ENCODE measurements at places on chromosomes 1 and 21. TPM values are rescaled to one million over a fixed set of nuclear protein-coding genes. Genes with fewer than 3 reads are reported as not detected.

DNA sequence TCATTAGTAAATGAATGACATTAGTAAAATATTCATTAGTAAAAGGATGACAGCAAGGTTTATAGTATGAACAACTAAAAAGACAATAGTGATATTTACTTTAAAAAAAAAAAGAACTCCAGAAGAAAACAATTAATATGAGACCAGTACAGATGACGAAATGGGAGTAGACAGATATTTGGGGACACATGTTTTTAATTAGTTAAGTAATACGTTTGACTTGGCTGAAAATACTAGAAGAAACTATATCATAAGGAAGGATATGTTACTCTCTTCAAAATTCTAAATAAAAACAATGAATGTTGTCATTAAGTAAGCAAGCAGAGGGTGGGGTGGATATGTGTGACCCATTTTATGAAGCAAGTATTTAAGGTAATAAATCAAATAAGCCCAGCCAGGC, 61.9 kb downstream of the GPATCH2 start:
- DNase-seq = no peak

CSF3R gene
- not detected for total RNA-seq

GRCh38 chr1:117842408-117843170, 86.8 kb downstream of the GDAP2 start:
- peak; percentile 23 for DNase-seq

GRCh38 chr21:41758550-41758949, 8.3 kb downstream of the RIPK4 start:
- DNase-seq = no peak

HMCN1 gene
- 37.6 TPM for total RNA-seq

TMPRSS15 gene
- total RNA-seq = not detected

DNA sequence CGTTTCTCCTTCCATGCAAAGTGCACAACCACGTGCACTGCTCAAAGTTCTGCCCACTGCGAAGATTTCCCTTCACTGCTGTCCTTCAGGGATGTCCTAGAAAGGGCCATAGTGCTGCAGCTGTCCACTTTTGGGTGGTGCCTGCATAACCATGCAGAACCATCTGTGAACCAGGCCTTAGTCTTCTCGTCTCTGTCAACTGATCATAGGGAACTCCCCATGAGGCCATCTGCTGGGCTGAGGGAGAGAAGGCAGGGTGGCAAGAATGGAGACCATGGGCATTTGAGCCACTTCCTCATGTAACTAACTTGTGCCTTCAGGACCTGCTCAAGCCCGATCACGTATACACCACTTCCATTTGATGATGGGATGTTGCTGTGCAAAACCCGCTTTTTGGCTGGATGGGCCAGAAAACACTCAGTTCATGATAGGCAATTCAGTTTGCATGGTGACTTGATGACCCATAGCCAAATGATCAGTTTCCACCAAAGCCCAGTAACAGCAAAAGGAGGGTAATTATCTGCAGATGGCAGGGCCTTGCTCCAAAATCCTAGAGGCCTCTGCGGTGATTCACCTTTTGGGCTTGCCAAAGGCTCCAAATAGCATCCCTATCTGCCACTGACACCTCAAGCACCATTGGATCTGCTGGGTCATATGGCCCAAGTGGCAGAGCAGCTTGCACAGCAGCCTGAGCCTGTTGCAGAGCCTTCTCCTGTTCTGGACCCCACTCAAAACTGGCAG, 9.5 kb downstream of the ST6GALNAC5 start:
- no peak for DNase-seq

LENEP gene
- not detected for total RNA-seq

GRCh38 chr1:97270508-97271307, 549.1 kb downstream of the PTBP2 start:
- no peak for DNase-seq

- no peak for DNase-seq
These were observed 119.4 kb downstream of the AKT3 start for GRCh38 chr1:243730487-243731150.

DNA sequence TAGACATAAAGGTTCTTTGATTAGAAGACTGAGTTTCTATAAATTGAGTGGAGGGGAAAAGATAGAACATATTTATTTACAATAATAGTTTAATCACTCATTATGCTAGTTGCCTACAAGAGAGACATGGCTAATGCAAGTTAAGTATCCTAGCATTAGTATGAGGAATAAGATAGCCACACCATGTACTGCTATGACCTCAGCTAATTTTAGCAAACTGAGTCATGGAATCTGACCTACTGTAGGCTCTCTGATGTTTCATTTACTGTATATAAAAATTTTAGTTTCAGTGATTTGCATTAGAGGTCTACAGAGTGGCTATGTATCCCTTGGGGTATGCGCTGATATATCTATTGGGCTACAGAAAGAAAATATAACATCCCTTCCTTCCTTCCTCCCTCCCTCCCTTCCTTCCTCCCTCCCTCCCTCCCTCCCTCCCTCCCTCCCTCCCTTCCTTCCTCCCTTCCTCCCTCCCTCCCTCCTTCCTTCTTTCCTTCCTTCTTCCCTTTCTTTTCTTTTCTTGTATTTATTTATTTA, 5.8 kb downstream of the AGL start:
- no peak for DNase-seq

- DNase-seq = peak; percentile 58
These were observed 376 bp downstream of the SF3A3 start for GRCh38 chr1:37989361-37989930.

DNA sequence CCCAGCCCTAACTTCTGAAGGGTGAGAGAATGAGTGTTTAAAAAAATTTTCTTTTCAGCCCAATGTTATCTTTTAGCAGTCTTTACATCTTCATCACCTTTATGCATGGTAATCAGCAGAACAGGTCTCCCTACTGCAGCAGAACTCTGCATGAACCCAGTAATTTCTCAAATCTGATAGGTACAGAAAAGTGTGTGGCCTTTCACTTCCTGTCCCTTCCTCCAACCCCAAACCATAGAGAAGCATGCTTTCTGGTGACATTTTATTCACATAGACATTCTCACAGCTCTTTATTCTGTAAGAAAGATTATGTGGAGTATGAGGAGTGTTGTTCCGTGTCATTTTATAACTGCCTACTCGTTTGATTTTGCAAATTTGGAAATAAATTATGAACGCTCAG, 68.6 kb downstream of the RPAP2 start:
- DNase-seq = no peak

AGO4 gene
- 17.1 TPM for total RNA-seq

ZBTB18 gene
- 51.7 TPM for total RNA-seq

- DNase-seq = peak; percentile 18
These were observed 59.3 kb downstream of the AK4 start for GRCh38 chr1:65207317-65207716.

- no peak for DNase-seq
These were observed 2.8 kb downstream of the VPS72 start for GRCh38 chr1:151187205-151187604.

DNA sequence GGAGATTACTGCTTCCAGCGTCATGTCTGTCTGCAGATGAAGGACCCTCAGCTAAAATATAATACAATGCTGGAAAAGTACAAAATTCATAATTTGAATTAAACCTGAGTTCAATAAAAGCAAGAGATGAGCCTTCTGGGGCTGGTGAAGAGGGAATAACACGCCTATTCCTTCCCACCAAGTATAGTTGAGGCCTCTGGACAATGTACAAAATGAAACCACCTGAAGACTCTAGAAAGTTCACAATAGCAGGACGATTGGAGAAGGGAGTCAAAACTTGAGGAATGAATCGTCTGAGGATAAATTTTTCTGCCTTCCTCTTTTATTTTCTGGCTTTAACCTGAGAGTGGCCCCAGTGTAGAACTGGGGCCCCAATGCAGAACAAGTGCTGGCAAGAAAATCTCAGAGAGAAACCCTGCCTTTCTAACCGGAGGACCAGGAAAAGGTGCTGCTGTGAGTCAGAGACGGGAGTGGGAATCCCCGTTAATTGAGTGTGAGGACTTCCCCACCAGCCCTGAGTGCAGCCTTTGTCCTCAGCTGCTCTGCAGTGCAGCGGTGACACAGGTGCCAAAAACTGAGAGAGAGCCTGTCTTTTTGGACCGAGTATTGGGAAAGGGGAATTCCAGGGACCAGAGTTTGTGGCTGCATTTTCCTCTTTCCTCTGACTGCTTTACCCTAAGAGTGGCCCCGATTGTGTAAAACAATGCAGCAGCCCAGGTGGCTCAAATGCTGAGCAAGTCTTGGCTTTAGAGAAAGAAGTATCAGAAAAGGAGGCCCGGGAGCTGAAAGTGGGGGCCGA, 264.9 kb downstream of the DYRK1A start:
- no peak for DNase-seq

KCNE2 gene
- total RNA-seq = not detected

DNA sequence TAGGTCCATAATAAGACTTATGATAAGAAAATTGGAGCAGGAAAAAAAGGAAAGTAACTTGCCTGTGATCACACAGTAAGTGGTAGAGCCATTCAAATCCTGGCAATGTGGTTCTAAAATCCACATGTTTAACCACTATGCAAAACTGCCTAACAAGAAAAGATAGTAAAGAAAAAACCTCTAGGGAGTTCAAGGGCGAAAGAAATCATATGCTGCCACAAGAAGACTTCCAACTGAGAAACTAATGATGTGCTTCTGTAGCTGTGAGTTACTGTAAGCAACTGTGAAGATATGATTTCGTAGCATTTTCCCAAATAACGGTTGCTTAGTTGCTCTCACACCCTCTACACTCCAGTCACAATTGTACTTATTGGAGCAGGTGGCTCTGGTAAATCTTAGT, 20.9 kb upstream of the LYPLAL1 start:
- no peak for DNase-seq

MLLT11 gene
- total RNA-seq = 15.7 TPM

DNA sequence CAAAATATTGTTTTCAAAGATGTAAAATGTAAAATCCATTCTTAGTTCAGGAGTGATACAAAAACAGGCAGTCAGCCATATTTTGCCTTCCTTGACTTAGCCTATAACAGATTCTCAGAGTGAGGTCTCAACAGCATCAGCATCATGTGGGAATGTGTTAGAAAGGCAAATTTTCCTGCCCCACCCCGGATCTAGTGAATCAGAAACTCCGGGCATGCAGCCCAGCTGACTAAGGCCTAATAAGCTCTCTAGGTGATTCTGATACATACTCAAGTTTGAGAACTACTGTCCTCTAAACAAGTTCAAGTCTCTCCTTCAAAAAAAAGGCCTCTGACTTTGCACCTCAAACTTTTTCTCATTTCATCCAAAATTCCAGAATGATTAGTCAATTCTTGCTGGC, 46.9 kb upstream of the PRRC2C start:
- DNase-seq = no peak

DNA sequence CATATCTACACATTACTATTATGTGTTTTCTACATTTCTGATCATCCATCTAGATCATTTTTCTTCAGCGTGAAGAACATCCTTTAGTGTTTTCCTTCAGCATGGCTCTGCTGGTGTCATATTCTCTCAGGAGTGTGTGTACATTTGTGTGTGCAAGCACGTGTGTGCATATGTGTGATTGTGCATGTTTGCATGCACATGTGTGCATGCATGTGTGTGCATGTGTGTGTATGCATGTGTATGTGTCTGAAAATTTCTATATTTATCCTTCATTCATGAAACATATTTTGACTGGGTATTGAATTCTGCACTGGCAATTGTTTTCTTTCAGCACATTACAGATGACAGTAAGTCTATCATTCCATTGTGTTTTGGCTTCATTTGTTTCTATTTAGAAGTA, 74.6 kb downstream of the FHAD1 start:
- no peak for DNase-seq

DNA sequence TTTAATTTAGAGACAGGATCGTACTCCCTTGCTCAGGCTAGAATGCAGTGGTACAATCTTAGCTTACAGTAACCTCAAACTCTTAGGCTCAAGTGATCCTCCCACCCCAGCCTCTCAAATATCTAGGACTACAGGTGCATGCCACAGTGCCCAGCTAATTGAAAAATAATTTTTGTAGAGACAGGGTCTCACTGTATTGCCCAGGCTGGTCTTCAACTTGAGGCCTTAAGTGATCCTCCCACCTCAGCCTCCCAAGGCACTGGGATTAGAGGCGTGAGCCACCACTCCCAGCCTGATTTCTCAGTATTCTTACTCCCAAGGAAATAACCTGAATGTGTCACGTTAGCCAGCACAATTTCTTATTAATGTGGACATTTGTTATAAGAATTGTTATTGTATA, 9.8 kb downstream of the RLF start:
- no peak for DNase-seq

GRCh38 chr1:24961961-24962861, 32.1 kb upstream of the RUNX3 start:
- no peak for DNase-seq

TACSTD2 gene
- not detected for total RNA-seq

- no peak for DNase-seq
These were observed 82.3 kb downstream of the LTN1 start for GRCh38 chr21:28910280-28910887.

GRCh38 chr1:46687093-46687659, 15.5 kb downstream of the TEX38 start:
- DNase-seq = no peak

DNA sequence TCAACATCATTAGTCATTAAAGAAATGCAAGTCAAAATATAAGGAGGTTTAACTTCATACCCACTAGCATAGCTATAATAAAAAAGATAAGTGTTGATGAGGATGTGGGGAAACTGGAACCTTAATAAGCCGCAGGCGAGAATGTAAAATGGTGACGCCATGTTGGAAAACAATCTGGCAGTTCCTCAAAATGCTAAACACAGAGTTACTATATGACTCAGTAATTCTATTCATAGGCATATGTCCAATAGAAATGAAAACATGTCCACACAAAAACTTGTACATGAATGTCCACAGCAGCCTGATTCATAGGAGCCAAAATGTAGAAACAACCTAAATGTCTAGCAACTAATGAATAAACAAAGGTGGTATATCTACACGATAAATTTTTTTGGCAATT, 23.2 kb downstream of the DDX59 start:
- no peak for DNase-seq

- DNase-seq = no peak
These were observed 300.0 kb downstream of the RRAGC start for GRCh38 chr1:38559446-38560165.

- no peak for DNase-seq
These were observed 448.5 kb upstream of the B3GALT2 start for GRCh38 chr1:193634876-193635275.

DNA sequence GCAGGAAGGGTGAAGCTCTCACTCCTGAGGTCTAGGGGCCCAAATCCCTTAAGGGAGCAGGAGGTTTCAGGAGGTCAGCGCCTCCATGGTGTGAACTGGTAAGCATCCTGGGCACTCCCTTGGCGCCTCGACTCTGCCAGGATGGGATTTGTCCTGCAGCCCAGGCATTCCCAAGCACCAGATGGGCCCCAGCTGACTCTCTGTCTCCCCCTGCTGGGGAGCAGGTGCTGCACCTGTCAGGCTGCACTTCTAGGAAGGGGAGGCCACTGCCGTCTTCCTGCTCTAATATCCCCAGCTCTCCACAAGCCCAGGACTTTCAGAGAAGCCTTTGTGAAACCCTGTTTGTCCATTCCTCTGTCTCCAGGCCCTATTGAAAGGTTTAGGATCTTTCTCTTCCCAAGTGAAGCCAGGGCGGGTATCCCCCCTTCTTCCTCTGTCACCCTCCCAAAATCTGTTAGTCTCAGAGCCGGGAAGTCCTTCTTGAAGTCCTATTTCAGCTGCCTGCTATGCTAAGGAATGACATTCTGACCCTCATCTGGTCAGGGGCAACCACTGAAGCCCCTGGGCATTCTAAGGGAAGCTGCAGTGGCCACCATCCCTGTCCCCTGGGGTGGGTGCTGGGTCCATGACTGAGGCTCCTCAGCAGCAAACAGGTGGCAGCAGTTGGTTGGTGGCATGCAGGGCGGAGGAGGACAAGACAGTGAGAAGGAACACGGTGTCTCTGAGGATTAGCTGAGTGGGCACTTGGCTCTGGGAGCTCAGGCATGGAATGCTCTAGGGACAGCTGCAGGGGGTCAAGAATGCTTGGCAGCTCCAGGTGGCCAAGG, 3.2 kb downstream of the MYBPH start:
- DNase-seq = peak; percentile 91

Data from SJCRH30 (cell line).